NB4 (cell line): ENCODE measurements at places on chromosomes 2 and 18.

- DNase-seq: no peak
Measured at GRCh38 chr2:38815936-38816335, 37.9 kb downstream of the GEMIN6 start.

DNA sequence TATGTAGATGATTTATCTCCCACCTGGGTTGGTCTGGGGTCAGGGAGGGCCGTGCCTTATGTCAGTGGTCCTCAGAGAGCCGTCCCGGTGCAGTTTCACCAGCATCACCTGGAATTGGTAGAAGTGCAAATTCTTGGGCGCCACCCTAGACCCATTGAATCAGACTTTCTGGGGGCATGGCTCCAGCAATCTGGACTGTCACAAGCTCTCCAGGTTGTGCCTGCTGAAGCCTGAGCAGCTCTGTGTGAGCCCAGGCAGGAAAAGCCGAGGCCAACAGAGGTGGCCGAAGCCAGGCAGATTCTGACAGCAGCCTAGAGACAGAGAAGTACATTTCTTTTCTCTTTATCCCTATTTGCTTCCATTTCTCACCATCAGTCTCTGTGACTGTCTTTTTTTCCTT is 98.4 kb upstream of the SEC11C start:
- DNase-seq: no peak

DNA sequence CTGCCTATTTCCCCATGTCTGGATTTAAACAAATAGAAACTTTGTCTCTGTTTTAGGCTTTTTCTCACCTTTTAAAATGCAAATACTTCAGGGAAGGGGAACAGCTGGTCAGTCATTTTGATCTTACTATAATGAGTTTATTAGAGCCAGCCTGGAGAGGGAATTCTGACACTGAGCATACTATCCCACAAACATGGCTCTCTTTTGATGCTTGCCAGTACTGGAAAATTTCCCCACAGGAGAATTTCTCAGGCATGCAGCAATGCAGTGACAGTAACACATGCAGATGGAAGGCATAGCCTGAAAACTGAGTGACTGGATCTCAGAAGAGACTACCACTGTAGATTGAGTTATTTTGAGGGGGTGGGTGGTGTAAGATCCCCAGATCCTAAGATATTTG is 974.3 kb upstream of the CELF4 start:
- DNase-seq: no peak

DNA sequence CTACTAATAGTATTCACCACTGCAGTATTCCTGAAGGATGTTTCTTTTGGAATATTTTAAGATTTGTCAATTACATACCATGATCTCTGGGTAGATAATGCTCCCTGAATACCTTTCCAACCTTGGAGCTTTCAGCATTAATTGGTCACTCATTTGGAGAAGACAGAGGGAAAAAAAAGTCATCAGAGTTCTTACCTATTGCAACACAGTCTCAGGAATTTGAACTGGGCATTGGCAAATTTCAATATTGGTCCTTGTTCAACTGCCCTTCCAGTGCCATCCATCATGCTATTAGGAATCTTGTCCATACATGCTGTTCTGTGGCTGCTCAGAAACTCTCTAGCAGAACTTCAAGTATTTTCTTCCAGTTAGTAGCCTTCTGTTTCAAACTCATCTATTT is 83.6 kb upstream of the KCNJ3 start:
- DNase-seq: no peak

DNA sequence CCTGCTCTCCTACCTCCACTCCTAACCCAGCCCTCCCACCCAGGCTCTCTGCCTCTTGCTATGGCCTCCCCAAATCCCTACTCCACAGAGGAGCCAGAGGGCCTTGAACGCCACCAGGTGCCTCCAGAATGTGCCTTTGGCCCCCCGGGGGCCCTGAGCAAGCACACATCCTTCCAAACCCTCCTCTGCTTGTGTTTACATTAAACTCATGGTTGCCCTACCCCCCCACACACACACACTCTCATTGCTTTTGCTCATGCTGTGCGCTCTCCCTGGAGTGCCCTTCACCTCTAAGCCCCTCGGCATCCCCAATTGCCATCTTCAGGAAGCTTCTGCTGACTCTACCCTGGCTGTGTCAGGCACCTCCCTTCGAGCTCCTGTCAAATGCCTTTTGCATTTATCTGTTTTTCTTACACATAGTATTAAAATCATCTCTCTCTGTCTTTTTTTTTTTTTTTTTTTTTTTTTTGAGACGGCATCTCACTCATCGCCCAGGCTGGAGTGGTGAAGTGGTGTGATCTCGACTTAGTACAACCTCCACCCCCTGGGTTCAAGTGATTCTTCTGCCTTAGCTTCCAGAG is 16.3 kb upstream of the TET3 start:
- no peak for DNase-seq

DNA sequence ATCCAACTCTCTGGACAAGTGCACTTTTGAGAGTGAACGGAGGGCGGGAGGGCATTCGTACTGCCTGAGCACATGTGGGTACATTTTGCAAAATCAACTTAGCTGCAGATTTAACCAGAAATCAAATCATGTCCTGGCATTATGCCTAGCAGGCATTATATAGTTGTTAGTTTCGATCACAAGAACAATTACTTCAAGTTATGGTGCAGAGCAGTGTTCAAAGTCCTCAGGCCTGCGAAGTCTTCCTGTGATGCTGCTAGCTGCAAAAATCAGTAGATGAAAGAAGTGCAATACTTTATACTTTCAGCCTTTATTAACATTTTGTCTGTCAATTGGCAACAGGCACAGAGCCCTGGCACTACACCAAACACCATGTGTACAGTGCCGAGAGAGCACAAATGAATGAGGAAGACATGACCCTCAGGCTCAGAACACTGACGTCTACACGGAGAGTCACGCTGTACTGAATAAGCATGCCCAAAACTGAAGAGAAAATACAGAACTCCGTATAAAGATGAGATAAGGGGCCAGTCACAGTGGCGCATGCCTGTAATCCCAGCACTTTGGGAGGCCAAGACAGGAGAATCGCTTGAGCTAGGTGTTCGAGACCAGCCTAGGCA is 92.1 kb upstream of the CREB1 start:
- DNase-seq: no peak

- DNase-seq: no peak
Measured at GRCh38 chr2:135212757-135213156, 160.7 kb downstream of the RAB3GAP1 start.

DNA sequence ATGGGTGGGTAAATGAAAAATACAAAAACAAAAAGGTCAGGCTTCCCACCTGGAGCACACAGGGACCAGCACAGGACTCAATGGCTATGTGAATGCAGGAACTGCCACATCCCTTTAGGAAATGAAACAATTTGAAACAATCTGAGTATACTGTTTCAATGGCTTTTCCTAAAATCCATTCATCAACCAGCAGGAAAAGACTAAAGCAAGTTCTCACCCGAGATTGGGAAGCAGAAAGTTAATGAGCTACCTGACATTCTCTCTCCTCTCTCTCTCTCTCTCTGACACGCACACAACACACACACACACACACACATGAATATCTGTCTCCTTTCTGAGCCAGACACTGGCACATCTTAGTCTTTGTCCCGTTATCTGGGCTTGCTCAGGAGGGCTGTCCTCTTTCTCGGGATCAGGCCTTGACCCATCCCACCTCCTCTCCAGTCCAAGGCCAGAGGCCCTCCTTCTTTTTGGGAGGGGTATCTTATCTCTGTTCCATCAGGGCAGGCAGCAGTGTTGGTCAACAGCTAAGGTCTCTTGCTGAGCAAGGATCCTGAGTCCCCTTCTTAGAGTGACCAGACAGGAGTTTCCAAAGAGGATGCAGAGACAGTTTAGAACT is 11.6 kb upstream of the LRRFIP1 start:
- DNase-seq: no peak

DNA sequence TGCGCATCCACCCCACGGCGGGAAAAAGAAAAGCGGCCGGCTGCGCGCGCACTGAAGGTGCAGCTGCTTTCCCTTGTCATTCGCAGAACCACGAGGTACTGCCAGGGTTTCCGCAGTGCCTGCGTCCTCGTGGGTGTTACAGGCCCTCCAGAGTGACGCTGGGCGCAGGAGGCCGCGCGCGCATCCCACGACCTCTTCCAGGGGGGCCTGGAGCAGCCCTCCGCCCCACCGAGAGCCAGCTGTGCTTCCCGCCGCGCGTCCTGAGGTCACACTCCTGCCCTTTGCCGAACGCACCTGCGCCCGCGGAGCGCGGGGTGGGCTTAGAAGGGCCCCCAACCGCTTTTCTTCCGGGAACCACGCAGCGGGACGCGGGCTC is 378 bp upstream of the IAH1 start:
- no peak for DNase-seq

DNA sequence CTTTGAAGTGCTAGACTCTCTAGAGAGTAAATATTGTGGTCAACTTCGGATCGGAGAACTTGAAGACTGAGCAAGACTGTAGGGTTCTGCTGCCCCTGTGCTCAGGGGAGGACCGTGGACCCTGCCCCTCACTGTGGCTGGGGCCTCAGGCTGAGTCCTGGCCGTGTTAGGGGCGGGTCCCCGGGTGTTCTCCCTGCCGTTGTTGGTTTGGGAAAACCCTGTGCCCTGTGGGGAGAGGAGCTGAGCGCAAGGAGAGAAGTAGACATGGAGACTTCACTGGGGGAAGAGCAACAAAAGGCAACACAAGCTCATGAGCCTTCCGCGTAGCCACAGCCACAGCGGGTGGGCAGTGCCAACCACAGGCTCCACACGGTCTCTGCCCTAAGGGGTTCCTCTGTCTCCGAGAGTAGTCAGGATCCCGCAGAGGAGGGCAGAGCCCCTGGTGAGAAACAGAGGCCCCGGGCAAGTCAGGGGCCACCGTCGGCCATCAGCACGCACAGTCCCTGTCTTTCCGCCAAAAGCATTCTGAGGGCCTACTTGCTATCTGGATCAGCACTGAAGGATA is 53.1 kb downstream of the NTSR2 start:
- DNase-seq: peak; percentile 32

DNA sequence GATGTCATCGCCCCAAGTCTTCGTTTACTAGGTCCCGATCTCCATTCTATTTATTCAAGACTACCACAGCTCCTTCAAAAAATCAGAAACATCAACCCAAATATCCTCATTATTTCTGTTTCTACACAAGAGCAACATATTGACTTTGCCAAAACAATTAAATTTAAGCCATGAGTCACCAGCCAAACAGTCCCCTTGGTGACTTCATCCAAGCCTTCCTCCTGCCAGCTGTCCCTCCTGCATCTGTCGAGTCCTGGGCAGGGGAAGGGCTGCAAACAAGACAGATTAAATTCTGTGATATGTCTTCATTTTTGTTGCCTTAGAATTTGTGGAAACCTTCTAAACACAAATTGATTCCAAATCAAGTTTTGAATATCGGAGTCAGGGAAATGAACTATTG is 110.3 kb downstream of the SP3 start:
- peak; percentile 49 for DNase-seq

DNA sequence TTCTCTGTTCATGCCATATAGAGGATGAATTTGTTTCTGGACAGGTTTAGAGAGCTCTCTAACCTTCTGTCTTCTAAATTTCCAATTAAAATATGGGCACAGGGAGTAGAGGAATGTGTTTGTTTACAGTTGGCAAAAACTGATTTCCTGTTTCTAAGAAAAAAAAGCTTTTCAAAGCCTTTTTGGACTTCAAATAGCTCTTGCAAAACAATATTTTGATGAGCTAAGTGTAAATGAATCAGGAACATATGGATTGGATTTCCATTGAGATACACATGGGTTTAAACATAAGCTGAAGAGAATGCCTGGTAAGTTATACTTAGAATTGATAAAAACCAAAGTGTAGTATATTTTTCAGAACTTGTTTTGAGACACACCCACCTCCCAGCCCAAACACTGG is 677.5 kb downstream of the NYAP2 start:
- no peak for DNase-seq

DNA sequence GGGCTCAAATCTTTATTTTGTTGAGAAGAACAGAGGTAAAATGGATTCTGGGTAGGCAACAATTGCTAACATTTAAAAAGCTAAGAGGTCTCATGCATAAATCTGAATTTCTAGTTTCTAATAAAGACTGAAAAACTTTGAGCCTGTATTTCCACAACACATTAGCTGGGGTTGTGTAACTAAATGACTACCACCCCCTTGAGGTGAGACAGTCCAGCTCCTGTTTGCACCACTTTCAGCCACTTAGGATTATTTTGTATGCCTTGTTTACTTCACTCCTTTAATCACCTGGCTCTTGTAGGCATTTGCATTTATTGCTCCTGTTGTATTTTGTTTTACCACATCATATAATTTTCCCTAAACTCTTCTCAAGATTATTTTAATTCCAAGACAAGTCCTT is 376.6 kb downstream of the PTH2R start:
- no peak for DNase-seq

DNA sequence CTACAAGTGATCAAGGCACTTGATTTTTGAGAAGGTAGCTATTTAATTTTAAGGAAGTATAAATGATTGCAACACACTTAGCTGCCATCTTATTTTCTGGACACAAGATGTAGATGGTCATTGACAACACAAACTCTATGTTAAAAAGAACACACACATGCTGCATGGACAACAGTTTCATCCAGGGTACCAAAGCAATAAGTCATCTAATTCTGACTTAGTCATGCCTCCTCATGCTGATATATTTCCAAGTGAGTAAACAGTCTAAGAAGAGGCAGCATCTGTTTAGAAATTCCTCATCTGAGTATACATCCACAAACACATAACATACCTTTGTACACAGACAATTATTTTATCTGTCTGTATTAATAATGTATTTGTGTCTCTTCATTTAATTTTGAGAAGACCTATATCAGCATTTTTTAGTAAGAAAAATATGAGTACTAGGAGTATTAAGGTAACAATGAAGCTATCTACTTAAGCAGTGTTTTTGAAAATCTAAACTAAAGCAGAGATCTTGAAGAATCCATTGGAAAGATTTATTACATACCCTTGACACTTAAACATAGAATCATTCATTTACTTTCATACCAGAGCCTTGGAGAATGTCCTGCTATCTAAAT is 84.9 kb downstream of the SCN1A start:
- no peak for DNase-seq

DNA sequence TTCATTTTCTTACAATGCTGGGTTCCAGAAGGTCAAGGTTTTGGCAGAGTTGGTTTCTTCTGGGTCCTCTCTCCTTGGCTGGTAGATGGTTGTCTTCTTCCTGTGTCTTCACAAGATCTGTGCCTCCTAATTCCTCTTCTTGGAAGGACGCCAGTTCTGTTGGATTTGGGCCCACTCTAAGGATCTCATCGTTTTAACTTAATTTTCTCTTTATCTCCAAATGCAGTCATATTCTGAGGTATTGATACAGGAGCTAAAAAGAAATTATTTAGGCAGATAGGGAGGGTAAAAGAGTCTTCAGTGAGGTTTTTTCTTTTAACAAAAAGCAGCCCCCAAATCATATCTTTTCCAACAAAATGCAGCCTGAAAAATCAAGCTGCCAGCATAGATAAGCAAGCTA is 998.4 kb downstream of the SOCS6 start:
- DNase-seq: no peak
